ENCODE measurements at places on chromosomes 2 and 18.

DNA sequence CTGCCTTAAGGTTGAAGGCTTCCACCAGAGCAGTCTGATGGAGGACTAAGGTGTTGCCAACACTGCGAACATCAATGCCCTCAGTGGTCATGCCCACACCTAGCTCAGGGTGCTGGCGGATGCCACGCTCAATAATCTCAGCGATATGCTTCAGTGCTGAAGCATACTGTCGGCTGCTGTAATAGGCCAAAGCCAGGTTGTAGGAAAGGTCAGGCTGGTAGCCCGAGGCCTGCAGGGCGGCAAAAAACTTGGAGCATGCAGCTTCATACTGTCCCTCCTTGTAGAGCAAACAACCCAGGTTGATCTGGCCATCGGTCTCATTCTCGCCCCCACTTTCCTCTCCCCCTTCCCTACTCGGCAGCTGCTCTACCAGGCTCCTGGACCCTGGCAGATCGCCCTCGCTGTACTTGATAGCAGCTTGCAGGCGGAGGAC is 159.4 kb downstream of the AGPS start:
- DNase-seq = no peak

- DNase-seq = no peak
These were observed 53.2 kb downstream of the CIB4 start for GRCh38 chr2:26587994-26588393.

GRCh38 chr18:47215554-47216138 is 35.8 kb downstream of the SKOR2 start:
- DNase-seq = peak; percentile 21

DNA sequence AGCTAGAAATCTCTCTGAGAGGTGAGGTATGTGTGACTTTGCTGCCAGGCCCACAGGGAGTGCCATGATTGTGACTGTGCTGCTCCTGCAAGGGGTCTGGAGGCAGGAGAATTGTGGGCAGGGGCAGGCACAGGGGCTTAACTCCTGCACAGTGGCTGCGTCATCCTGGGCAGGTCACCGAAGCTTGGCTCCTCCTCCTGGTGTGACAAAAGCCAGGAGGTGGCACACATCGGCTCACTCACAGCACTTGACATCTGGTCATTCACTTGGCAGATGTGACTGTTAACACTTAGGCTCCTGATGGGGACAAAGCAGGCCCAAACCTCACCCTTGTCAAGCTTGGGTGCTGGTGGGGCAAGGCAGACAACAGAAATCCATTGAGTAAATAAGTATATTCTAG is 36.4 kb upstream of the GLI2 start:
- DNase-seq = no peak

DNA sequence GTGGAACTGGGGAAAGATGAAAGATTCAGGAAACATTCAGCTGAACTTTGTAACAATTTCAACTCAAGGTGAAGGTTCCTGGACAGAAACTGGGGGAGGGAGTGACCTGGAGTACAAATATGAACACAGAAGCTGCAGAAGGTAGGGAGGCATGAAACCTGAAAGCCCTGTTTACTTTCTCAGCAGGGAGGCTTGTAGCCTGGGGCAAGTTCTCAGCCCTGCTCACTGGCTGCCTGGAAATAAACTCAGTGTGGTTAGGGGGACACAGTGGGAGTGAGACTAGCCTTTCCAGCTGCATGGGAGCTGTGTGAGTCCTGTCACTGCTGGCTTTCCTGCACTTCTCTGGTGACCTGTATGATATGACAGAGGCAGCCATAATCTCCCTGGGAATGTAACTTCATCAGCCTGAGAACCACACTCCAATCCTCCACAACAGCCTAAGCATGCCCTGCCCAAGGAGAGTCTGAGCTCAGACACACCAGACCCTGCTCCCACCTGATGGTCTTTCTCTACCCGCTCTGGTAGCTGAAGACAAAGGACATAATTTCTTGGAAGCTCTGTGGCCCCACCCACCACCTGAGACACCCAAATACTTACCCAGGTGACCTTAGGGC is 77.0 kb downstream of the ZSWIM2 start:
- DNase-seq = no peak

- DNase-seq = no peak
These were observed 136.9 kb downstream of the UXS1 start for GRCh38 chr2:106057206-106057605.

GRCh38 chr2:233217892-233218377 is 33.5 kb upstream of the ATG16L1 start:
- no peak for DNase-seq

DNA sequence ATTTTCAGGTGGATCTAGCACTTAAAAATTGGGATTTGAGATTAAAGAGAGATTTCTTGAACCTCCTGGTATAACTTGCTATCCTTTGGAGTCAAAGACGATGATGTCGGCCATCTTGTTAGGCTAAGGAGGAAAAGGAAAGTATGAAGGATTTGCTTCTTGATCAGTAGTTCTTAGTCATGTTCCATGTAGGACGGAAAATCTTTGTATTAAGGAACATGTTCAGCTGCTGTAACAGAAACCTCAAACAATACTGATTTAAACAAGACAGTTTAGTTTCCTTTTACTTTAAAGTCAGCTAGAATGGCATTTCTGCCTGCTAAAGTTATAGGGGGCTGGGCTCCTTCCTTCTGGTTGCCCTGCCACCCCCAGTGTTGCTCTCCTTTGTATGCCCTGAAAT is 56.4 kb upstream of the MGAT5 start:
- no peak for DNase-seq

DNA sequence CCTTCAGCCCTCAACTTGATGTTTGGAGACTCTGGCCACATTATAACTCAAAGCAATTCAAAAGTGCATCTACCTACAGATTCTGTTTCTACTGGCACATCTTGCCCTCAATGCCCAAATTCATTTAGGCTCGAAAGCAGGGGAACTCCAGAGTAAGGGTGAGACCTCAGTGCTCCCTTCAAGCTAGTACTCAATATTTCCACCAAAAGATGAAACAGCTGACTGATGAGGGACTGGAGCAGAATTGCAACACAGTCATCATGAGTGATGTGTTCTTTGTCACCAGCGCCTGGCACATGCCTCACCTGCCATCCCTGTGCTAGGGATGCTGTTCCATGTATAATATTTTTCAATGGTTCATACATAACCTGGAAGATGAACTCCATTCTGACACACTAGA is 247.3 kb downstream of the DSEL start:
- no peak for DNase-seq

DNA sequence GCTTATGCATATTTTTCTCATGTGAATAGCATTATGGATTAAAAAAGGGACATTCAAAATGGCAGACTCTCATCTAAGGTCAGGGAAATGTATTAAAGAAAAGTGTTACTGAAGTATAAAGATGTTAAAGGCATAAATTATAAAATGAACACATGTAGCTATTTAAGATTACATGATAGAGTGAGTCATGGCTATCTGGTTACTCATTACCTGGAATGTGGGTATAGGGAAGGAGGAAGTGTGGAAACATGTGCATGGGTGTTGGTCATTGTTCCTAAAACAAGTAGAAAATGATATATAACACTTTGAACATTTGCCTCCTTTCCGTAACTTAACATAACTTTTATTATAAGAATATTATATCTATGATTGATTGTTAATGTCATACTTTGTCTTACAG is 66.4 kb downstream of the MYO1B start:
- no peak for DNase-seq

Measured in GF-D8 (cell line).